Effector CD4-positive, alpha-beta T cell (primary cell): ENCODE measurements at places on chromosomes 2 and 18.
A peak's percentile ranks its signal among the peaks of the same experiment; 100 is the strongest.

GRCh38 chr2:23427976-23428375 is 43.0 kb downstream of the KLHL29 start:
- DNase-seq, result no peak

- no peak for DNase-seq
Measured at GRCh38 chr2:47269316-47270232, 114.5 kb upstream of the STPG4 start.

DNA sequence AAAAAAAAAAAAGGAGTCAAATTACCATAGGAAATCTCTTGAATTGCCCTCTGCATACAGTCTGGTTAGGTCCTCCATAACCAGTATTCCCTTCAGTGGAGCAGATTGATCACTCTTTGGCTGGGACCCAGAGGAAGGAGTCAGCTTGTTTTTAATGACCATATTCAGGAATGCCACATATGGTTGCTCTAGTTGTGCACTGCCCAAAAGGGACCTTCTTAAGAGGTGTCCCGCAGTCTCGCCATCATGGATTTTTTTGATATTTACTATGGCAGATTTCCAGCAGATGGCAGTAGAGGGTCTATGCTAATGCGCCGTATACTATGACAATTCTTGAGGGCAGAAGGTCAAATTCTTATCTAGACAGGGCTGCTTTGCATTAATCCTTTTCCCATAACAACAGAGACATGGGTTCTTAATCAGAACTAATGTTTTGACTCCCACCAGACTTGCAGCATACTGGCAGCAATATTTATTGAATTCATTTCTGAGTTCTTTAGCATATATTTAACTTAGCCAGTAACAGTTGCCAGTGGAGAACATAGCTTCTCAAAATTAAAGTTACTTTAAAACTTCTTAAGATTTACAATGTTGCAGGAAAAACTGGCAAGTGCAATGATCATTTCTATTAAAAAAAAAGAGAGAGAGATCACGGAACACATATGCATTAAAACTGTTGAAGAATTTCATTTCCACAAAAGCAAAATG is 31.8 kb upstream of the INPP4A start:
- DNase-seq, result peak; percentile 61

GRCh38 chr18:74905247-74905646 is 303.7 kb downstream of the PTGR3 start:
- DNase-seq, result no peak

DNA sequence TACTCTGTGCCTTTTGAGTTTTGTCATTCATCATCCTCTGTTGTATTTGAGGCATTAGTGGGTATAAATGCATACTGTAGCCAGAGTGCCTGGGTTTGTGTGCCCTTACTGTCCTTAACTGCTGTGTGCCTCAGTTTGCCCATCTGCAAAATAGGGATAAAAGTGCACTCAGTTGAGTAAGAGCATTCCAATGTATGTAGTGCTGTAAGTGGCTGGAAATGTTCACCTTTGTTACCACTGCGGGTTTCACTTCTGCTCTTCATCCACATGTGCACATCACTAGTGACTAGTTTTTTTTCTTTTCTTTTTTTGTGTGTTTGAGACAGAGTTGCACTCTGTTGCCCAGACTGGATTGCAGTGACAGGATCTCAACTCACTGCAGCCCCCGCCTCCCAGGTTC is 39.9 kb downstream of the PLEKHB2 start:
- no peak for DNase-seq

DNA sequence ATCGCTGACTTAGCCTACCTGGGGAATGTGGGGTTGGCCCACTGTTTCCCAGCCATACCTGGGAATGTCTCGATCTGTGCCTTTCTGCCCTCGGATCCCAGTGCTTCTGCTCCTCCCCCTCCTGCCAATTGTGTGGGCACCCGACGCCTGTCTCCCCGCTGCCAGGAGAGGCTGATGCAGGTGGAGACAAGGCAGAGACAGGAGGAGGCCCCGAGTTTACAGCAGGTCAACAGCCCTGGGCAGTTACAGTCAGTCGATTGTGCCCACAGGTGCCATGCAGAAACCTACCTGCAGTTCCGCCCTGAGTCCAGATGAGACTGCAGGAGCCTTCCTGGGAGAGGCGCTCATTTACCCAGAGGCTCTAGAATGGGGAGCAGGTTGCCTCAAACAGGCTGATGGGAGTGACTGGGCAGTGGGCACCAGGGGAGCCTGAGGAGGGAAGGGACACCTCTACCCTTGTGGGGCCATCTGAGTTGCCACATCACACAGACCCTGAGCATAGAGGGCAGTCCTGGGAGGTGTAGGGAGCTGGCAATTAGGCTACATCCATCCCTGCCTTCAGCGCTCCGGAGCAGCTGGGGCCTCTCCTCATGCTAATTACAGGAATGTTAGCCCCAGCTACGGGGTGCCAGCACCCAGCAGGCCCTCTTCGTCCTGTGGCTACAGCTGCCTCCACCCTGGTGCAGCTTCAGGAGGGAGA is 300.1 kb downstream of the NDUFA10 start:
- no peak for DNase-seq

DNA sequence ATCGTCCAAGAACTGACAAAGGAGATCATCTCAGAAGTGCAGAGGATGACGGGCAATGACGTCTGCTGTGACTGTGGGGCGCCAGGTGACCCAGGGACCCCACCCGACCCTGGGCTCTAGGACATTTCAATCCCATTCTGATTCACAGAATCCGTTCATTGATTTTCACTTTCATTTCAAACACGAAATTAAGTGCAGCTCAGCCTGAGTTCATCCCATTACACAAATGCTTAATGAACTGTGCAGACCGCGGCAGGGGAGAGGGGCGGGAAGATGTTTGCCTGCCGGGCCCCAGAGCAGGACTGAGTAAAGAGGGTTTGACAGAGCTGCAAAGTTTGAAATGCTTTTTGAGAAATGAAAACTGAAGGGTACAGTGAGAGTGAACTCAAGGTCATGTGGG is 67.1 kb downstream of the ITGB1BP1 start:
- no peak for DNase-seq

DNA sequence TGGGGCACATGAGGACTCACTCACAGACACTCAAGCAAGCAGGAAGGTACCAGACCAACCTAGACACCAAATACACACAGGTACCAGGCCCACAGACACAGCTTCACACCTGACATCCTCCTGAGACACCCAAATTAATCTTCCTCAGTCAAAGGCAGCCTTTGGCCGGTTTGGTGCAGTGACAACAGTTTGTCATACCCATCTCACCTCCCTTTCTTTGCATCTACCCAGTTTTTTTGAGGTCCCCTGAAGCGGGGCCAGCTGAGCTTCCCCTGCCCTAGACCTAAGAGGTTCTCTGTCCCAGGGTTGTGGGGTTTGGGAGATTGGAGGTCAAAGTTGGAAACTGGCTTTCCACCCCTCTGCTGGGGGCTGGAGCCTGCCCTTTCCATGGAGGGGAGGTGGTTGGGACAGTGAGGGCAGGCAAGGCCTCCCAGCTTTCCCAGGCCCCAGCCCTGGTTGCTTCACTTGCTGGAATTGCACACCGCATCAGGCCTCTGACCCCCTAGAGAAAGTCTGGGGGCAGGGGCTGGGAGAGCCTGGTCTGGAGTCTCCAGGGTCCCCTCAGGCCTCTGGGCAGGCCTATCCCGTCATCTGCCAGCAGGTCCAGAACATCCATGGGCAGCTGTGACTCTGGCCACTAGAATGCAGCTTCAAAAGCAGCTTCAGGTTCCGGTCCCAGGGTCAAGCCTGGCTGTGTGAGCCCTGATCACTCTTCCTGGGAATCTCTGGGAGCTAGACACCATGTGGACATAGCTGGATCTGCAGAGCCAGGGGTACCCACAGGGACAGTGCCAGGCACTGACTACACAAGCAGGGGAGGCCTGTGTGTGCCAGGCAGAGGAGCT is 12.5 kb upstream of the TEX261 start:
- DNase-seq, result no peak

GRCh38 chr2:135831180-135831812 is 5.7 kb downstream of the LCT start:
- no peak for DNase-seq

GRCh38 chr2:23019476-23019875 is 365.5 kb upstream of the KLHL29 start:
- no peak for DNase-seq

- DNase-seq, result no peak
Measured at GRCh38 chr2:9714630-9715214, 83.9 kb upstream of the YWHAQ start.

DNA sequence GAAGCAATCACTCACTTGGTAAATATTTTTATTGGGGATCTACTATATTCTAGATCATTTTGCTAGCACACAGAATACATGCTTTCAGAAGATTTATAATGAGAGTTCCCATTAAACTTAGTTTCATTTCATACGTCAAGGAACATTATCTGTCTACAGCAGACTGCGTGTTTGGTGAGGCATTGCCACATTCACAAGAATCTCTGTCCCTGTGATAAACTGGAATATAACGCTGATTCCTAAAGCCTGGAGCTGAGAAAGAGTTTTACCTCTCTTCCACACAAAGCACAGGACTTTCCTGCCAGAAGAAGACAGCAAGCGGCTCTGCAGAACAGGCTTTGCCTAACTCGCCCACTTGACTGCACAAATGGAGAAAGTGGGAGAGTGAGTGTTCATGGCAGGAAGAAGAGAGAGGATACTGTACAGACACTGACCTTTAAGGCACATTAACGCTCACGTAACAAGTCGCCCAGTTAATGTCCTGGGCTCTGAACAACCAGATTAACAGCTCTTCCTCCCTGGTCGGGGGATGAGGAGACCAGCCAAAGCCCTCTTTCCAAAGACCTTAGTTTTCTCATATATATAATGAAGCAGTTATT is 356.2 kb downstream of the GPD2 start:
- DNase-seq, result no peak

- DNase-seq, result no peak
Measured at GRCh38 chr18:24657444-24657842, 197.0 kb downstream of the HRH4 start.

DNA sequence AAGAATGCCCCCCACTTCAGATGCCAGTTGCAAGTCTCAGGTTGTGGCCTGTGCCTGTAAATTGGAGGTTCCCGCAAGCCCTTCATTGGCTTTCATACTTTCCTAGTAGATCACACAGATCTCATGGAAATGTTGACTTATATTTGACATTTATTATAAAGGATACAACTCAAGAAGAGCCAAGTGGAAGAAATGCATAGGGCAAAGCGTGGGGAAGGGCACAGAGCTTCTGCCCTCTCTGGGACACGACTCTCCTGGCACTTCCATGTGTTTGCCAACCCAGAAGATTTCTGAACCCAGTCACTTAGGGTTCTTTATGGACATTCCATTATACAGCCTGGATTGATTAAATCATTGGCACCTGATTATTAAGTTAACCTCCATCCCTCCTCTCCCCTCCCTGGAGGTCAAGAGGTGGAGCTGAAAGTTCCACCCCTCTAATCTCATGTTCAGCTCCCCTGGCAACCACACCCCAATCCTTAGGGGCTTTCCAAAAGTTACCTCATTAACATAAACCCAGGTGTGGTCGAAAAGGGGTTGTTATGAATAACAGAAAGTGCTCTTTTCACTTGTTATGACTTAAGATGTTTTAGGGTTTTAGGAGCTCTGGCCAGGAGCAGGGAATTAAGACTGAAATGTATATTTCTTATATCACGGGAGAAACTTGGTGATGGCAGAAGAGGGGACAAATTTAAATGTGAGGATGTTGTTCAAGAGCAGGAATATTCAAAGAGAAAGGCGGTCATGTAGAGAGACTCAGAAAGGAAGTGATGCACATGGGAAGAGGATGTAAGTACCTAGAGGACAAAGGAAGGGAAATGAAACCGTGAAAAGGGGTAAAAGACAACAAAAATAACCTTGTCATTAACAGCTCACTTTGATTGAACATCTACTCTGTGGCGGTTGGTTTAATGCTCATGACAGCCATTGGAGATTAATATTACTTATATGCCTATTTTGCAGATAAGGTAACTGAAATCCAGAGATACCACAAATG is 31.8 kb downstream of the SP100 start:
- DNase-seq, result no peak

GRCh38 chr2:134815741-134816140 is 22.7 kb upstream of the ACMSD start:
- no peak for DNase-seq

- DNase-seq, result no peak
Measured at GRCh38 chr18:48072428-48073204, 142.2 kb upstream of the SMAD2 start.

GRCh38 chr2:56184500-56185011 is 766 bp downstream of the CCDC85A start:
- no peak for DNase-seq

DNA sequence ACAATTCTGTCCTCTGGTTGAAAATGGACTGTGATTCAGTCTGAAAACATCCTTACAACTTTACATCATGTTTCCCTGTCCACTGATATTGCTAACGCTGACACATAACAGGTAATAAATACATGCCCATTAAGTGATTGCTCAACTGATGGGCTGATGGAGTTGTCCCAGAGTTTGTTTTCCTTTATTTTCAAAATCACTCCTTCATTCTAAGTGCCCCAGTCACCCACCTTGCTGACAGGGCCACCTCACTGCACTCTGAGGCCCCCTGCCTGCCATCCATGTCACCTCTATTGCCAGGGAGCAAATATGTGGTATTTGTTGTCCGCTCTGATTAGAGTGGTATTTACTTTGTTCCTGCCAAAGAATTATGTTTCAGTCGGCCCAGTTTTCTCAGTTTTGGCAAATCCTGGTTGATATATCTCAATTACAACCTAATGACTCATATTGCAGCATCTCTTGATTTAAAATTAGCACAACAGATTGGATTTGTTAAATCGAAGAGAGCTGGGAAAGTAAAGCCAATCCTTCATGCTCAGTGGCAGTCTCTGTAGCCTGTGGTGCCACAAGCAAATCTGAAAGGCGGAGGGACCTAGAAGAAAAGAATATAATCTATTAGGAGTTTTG is 105.1 kb downstream of the RDH14 start:
- DNase-seq, result no peak

- DNase-seq, result no peak
Measured at GRCh38 chr2:172457536-172457935, 30.1 kb downstream of the ITGA6 start.

- no peak for DNase-seq
Measured at GRCh38 chr18:63282793-63283192, 36.8 kb downstream of the BCL2 start.

- DNase-seq, result no peak
Measured at GRCh38 chr2:190202604-190203003, 117.0 kb downstream of the HIBCH start.

GRCh38 chr2:160343404-160343803 is 143.3 kb upstream of the ITGB6 start:
- DNase-seq, result no peak
